ENCODE measurements at places on chromosomes 5 and 9. TPM values are rescaled to one million over a fixed set of nuclear protein-coding genes. Genes with fewer than 3 reads are reported as not detected.

GHR gene
- not detected for total RNA-seq

DNA sequence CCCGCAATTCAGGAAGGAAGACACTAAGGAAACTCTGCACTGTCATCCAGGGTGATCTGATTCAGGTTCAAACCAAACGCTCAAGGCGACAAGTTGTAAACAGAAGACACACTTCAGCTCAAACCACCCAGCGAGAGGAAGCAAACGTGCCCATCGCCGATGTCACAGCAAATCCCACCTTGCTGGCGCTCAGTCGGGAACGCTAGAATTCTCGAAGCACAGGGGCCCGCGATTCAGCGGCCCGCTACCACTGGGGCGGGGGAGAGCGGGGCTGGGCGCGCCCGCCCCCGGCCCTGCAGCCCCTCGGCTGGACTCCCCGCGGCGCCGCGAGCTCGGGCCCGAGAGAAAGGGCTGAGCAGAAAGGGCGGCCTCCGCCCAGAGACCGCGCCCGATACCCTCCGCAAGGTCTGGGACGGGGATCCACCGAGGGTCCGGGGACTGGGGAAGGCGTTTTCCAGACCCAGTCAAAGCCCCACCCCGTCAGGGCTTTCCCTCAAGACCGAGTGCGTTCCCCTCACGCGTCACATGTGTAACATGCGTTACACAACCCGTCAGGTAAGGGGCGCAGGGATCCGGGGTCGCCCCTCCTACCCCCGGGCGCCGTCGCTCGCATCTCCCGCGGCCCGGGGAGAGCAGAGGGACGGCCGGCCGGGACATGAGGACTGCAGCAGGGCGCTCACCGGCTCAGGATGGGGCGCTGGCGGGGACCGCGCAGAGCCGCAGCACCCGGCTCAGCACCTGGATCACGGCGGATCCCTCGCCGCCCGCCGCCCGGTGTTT lies 469 bp downstream of the AGTPBP1 start:
- peaks cover 40% of the 10 kb centered on the region for H3K4me1 ChIP-seq
- peak overlapping the region; percentile 97 for H3K27ac ChIP-seq
- H3K4me3 ChIP-seq, result peak overlapping the region; percentile 97
- peak; percentile 47 for DNase-seq

DNA sequence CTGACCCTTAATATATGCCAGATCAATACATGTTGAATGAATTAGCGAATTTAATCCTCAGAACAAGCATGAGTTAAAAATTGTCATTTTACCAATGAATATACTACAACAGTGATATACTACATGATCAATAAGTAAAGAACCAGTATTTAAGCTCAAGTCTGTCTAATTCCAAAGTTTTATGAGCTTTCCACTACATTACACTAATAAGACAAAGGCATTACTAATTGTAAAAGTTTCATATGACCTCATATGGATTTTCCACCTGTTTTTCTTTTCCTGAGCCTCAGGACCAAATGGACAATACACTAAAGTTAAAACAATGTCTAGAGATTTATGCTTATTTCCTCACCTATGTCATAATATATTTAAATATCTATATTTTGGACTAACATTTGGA lies 80.8 kb downstream of the OXCT1 start:
- H3K36me3 ChIP-seq, result peaks cover 63% of the 10 kb centered on the region
- H3K4me1 ChIP-seq, result peaks cover 8% of the 10 kb centered on the region
- H3K27me3 ChIP-seq, result no peaks in the 10 kb centered on the region
- DNase-seq, result no peak

YIPF5 gene
- 34.2 TPM for total RNA-seq

DNA sequence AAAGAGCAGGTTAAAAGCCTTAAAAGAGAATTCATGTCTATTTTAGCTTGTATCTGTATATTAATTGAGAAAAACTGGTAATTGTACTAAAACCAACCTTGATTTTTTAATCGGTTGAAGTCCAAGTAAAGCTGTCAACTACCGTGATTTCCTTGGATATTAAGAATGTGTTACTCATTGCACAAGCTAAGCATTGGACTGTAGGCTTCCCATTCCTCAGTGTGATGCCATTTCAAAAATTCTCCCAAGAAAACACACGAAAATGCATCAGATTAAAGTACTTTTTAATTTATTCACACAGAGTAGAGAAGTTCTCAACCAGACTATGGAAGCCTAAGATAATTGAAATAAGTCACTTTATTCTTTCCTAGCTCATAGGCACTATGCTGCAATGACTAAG lies 761.4 kb upstream of the TYRP1 start:
- H3K4me1 ChIP-seq, result no peaks in the 10 kb centered on the region
- H3K27ac ChIP-seq, result no peak overlapping the region
- no peaks in the 10 kb centered on the region for H3K36me3 ChIP-seq

HARS1 gene
- 110 TPM for total RNA-seq

DNA sequence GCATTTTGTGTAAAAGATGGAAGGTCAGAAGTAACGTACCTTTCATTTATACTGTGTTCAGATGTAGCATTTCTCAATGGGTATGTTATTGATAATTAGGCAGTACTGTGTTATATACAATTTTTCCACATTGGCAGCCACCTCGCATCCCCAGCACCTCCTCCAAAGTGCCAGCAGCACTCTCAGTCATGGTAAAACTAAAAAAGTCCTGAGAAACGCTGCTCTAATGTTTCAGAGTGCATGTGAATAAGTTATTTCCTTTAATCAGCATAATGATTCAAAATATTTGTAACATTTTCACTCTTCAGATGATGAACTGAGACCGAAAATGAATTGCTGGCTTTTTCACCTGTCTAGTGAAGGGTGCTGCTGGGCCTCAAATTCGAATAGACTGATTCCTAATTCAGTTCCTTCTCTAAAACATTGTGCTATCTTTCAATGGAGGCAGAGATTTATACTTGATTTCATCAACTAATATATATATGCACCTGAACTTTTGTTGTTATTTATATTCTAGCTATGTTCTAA lies 79.9 kb upstream of the ANKRD55 start:
- peaks cover 5% of the 10 kb centered on the region for H3K27me3 ChIP-seq
- H3K4me3 ChIP-seq, result no peak overlapping the region
- DNase-seq, result no peak
- no peaks in the 10 kb centered on the region for H3K36me3 ChIP-seq
- no peak overlapping the region for H3K27ac ChIP-seq
- H3K4me1 ChIP-seq, result peaks cover 22% of the 10 kb centered on the region

GRCh38 chr5:155649666-155650065 lies 636.1 kb downstream of the KIF4B start:
- H3K4me1 ChIP-seq, result no peaks in the 10 kb centered on the region
- no peak overlapping the region for H3K27ac ChIP-seq
- H3K27me3 ChIP-seq, result no peaks in the 10 kb centered on the region
- H3K36me3 ChIP-seq, result no peaks in the 10 kb centered on the region

STING1 gene
- 169 TPM for total RNA-seq

- no peaks in the 10 kb centered on the region for H3K27me3 ChIP-seq
- no peak for DNase-seq
- H3K4me1 ChIP-seq, result no peaks in the 10 kb centered on the region
Observed at GRCh38 chr5:5799826-5800225, 377.3 kb downstream of the ICE1 start.

DNA sequence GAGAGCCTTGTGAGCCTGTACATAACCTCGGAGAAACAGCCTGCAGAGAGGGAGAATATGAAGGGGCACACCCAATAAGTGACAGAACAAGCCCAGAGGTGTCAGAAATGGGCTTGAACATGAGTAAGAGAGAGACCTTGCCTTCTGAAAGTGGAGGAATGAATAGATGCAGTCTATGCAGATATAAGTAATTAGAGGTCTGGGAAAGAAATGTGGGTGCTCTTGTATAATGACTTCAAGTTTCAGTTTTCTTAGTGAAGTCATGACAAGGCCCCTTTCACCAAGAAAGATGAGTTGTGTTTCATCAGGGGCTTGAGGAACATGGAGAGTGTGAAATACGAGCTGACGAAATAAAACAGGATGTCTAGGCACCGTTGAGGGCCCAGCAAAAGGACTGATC lies 15.1 kb downstream of the GRAMD2B start:
- peaks cover 21% of the 10 kb centered on the region for H3K36me3 ChIP-seq
- no peak overlapping the region for H3K4me3 ChIP-seq

DNA sequence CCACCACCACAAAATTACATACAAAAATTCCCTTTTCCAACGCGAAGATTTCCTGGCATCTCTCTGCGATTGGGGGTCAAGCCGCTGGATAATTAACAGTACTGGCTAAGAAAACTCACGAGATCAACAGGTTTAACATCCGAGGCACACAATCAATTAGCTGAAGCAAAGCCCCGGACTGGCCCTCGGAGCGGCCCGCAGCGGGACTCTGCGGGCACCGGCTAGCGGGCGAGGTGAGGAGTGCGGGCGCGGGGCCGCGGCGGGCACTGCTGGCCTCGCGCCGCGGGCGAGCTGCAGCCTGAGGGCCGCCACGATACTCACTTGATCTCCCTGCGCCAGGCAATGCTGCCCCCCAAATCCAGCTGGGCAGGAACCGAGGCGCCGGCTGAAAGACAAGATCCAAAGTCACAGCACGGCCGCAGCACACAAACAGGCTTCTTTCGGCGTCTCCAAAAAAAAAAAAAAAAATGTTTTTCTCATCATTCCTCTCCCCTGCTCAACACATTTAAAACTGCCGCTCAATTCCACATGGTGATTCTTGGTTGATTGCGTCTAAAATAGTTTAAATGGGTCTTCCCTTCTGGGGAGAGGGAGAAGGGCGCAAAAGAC lies 210.2 kb downstream of the MEF2C start:
- peaks cover 4% of the 10 kb centered on the region for H3K36me3 ChIP-seq
- H3K4me3 ChIP-seq, result no peak overlapping the region
- peaks cover 23% of the 10 kb centered on the region for H3K4me1 ChIP-seq
- DNase-seq, result no peak
- H3K27ac ChIP-seq, result no peak overlapping the region

NPR3 gene
- not detected for total RNA-seq

GRCh38 chr5:1535646-1536045 lies 11.9 kb upstream of the LPCAT1 start:
- peaks cover 33% of the 10 kb centered on the region for H3K27me3 ChIP-seq
- no peaks in the 10 kb centered on the region for H3K36me3 ChIP-seq
- H3K27ac ChIP-seq, result peak overlapping the region; percentile 65
- no peak overlapping the region for H3K4me3 ChIP-seq
- no peak for DNase-seq

- no peak for DNase-seq
- no peak overlapping the region for H3K27ac ChIP-seq
- no peaks in the 10 kb centered on the region for H3K36me3 ChIP-seq
- peaks cover 19% of the 10 kb centered on the region for H3K27me3 ChIP-seq
Observed at GRCh38 chr5:96253140-96253539, 179.9 kb downstream of the PCSK1 start.

TLX3 gene
- not detected for total RNA-seq

GMCL2 gene
- not detected for total RNA-seq

OTULIN gene
- 62.1 TPM for total RNA-seq
